ENCODE measurements at places on chromosomes 2 and 18. TPM values are rescaled to one million over a fixed set of nuclear protein-coding genes. Genes with fewer than 3 reads are reported as not detected.

Gene RPRM
- not detected for polyA plus RNA-seq

Gene EN1
- polyA plus RNA-seq: not detected

Gene PLGLB2
- polyA plus RNA-seq: not detected

Gene SOX11
- not detected for polyA plus RNA-seq

Gene MERTK
- polyA plus RNA-seq: 18.8 TPM

Gene EPB41L3
- 34.4 TPM for polyA plus RNA-seq

Gene TUBA4B
- polyA plus RNA-seq: not detected

Gene LOXL3
- 6.4 TPM for polyA plus RNA-seq

Gene LYPD1
- not detected for polyA plus RNA-seq

Gene ACMSD
- not detected for polyA plus RNA-seq

Gene COL4A3
- polyA plus RNA-seq: 22.7 TPM

Gene UGT1A5
- not detected for polyA plus RNA-seq

Gene MOGAT1
- polyA plus RNA-seq: not detected

Gene SCN1A
- not detected for polyA plus RNA-seq

Gene MLPH
- polyA plus RNA-seq: 4.5 TPM

Gene COL4A4
- polyA plus RNA-seq: 2.3 TPM

Gene LDAH
- 6.5 TPM for polyA plus RNA-seq

Gene TMEM163
- 0.25 TPM for polyA plus RNA-seq

Gene UGGT1
- polyA plus RNA-seq: 10.2 TPM

Gene CHRNA1
- polyA plus RNA-seq: 2.0 TPM

Gene MC4R
- not detected for polyA plus RNA-seq

Gene C2orf81
- 4.5 TPM for polyA plus RNA-seq

Gene GTF3C2
- 20.3 TPM for polyA plus RNA-seq

Gene FZD7
- 4.4 TPM for polyA plus RNA-seq

Gene PDE1A
- polyA plus RNA-seq: 34.1 TPM

Gene GPR39
- polyA plus RNA-seq: not detected

Measured in aorta (tissue), 5 donors.